ENCODE measurements at places on chromosomes 2 and 18.

DNA sequence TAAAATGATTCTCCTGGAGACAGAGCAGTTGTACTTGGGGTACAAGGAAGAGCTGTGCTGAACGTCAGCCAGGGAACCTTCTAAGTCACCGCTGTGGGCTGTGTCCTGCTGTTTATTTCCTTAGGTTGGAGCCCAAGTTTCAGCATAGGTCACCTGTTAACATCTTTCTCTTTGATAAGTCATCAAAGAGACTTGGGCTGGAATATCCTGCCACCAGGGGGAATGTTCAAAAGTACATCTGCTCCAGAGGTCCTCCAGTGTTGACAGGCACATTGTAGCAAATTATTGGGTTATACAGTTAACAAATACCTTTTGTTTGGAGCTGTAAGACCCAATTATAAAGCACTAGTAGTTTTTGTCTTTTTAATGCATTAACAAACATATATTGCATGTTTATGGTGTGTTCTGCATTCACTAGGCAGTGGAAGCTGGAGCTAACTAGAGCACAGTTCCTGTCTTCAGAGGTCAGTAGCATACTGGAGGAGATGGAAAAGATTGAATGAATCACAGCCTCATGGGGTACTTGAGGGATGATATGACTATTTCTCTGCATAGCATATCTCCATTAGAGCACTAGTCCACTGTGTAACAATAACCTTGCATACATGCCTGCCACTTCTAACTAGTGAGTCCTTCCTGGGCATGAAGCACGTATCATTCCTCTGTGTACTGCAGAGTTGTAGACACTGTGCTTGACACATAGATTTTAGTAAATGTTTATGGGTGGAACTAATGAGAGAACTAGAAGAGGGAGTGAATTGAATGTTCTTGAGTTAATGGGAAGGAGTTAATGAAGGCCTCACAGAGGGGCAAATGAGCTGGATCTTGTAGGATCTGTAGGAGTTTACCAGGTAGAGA lies 182.1 kb downstream of the AGAP1 start:
- DNase-seq = no peak

DNA sequence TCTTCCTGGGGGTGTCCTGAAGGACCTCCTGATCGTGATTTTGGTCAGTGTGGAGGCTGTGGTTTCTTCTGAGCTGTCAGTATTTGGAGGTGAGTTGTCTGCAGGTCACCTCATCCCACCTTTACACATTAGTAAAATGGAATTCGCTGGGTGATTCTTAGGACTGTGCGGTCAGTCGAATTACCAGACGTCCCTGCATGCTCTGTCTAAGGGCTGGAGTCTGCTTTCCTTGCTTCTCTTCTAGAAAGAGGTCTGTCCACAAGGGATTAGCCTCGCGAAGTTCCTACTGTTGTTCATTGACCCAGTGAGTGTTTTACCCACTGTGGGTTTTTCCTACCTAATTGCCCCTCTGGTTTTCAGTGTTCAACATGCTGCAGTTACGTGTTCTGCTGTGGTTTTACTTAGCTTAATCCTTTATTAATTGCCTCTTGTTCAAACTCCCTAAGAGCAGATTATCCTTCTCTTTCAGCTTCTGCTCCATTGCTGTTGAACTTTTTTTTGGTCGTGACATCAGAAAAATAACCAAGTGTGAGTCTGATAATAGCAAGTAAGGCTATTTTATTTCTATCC lies 183.4 kb downstream of the NEDD4L start:
- DNase-seq = no peak

DNA sequence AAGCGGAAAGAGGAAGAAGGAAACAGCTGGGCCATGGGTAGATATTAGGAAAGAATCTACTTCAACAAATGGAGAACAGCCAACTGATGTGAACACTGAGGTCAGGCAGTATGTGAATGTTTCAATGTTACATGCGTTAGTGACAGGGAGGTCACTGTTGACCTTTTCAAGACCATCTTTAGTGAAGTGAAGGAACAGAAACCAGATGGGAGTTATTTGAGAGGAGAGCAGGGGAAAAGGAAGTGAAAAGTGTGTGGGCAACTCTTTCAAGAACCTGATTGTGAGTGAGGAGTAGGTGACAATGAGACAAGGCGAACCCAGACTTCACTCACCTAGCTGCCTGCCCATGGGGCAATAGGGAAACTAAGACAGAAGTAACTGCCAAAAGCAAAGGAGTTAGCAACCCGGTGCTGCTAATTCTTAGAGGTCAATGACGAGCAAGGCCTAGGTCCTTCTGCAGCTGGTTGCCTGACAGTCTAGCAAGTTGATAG lies 67.0 kb downstream of the SP3 start:
- no peak for DNase-seq

- DNase-seq = no peak
Observed at GRCh38 chr2:118801151-118801550, 46.3 kb downstream of the EN1 start.

- no peak for DNase-seq
Observed at GRCh38 chr2:56026828-56027227, 103.2 kb upstream of the EFEMP1 start.

DNA sequence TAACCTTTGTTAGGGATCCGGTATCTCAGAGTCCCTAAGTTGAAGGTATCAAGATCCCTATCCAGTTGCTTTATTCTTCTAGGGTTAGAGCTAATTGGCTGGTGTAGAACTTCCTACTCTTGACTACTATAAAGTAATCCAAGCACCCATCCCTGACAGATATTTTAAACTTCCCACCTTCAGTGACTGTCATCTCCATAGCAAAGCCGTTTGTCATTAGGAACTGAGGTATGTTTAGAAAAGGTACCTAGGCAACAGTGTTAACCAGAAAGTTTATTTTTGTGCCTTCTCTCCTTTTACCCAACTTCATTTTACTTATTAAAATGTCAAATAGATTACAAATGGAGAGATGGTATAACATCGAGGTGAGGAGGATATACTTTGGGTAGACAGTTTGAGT lies 4.5 kb downstream of the FAM117B start:
- DNase-seq = no peak

DNA sequence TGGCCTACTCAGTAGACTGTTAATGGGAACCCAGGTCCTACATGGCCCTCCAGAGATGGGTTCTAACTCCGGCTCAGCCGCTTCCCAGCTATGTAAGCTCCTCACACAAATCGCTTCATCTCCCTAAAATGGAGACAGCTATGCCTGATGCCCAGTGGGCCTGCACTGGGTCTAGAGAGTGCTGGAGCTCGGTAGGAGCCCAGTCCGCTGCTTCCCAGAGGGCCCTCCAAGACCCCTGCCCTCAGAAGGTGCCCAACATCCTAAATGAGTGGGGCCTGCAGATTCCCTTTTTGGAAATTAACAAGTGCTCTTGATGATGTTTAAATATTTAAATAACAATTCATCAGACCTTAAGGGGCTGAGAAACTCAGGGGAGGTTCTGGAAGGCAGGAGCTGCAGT lies 47.1 kb downstream of the HS1BP3 start:
- DNase-seq = no peak

Measured in T-cell (primary cell).